Activated gamma-delta T cell (primary cell): ENCODE measurements at places on chromosomes 3 and 15.

DNA sequence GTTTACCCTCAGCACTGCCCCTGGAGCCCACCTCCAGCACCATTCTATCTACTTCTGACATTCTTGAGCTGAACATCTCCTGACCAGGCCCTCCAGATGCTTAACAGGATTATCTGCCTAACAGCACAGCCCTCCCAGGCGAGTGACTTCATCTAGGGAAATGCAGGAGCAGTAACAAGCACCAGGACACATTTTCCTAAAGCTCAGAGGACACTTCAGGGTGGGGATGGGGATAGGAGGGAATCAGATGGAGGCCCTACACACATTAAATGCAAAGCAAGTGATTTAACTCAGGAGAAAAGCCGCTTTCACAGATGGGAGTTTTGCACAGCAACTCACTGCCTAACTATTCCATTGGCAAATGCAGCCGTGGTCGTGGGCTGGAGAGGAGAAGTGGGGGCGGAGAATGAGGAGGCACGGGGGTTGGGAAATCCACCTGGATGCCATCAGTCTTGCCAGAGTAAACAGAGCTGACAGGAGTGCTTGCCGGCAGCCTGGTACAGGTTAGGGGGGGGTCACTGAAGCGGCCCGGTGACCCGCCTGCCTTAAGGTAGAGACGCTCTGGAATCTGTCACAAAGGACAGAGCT lies 21.3 kb upstream of the BNC1 start:
- DNase-seq = no peak

- DNase-seq = no peak
These were observed 82.1 kb downstream of the FILIP1L start for GRCh38 chr3:100032243-100032642.

GRCh38 chr15:88076328-88076727 lies 180.2 kb downstream of the NTRK3 start:
- DNase-seq = no peak

DNA sequence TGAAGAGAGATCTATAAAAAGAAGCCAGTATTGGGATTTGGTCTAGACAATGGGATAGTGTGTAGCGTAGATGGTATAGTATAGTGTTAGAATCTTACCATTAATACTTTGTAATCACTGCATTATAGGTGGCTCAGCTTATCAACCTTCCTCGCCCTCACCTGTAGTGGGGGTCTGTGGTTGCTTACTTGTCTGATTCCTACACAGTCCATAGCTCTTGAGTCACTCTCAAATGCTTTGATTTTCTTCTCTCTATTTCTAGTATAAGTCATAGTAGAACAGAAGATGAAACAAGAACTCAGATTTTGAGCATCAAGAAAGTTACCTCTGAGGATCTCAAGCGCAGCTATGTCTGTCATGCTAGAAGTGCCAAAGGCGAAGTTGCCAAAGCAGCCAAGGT lies 115.2 kb downstream of the IL1RAP start:
- DNase-seq = no peak

GRCh38 chr3:170991664-170992063 lies 34.9 kb downstream of the SLC2A2 start:
- DNase-seq = no peak

DNA sequence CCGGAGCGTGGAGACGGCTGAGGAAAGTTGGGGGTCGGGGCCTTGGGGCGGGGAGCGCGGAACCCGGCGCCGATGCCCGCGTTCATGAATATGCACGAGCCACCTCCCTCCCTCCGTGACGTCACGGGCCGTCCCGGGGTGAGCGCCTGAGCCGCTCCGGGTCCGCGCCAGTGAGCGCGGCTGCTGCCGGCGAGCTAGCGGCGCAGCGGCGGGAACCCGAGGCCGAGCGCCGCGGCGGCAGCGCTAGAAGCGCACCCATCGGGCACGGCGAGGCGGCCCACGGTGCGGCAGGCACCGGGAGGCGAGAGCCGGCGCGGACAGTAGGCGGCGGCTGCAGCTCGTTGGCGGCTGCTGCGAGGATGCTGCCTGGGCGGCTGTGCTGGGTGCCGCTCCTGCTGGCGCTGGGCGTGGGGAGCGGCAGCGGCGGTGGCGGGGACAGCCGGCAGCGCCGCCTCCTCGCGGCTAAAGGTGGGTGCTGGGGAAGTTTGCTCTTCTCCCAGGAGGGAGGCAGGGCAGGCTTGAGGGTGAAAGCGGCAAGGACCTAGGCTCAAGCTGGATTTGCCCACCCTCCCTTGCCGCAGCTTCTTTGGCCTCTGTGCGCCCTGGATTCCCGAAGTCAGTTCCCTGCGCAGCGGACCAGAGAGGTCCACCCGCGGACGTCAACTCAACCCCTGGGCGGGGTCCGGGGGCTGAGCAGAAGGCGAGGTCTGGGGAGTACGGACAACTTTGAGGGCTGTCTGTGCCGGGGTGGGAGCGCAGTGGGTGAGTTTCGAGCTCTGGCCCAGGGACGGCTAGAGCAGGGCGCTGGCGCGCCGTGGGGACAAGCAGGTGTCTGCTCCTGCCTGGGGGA lies at the start of gene CLSTN2:
CLSTN2 (plus strand) TSS at position 170 of the 850 bp plus-strand sequence.
- no peak for DNase-seq

GRCh38 chr15:91863621-91864255 lies 10.2 kb downstream of the SLCO3A1 start:
- DNase-seq = no peak

GRCh38 chr3:39541917-39542329 lies 74.4 kb downstream of the MOBP start:
- no peak for DNase-seq

- DNase-seq = no peak
These were observed 56.4 kb upstream of the C15orf39 start for GRCh38 chr15:75145027-75145841.

GRCh38 chr3:39433642-39434041 lies 27.1 kb downstream of the RPSA start:
- no peak for DNase-seq

DNA sequence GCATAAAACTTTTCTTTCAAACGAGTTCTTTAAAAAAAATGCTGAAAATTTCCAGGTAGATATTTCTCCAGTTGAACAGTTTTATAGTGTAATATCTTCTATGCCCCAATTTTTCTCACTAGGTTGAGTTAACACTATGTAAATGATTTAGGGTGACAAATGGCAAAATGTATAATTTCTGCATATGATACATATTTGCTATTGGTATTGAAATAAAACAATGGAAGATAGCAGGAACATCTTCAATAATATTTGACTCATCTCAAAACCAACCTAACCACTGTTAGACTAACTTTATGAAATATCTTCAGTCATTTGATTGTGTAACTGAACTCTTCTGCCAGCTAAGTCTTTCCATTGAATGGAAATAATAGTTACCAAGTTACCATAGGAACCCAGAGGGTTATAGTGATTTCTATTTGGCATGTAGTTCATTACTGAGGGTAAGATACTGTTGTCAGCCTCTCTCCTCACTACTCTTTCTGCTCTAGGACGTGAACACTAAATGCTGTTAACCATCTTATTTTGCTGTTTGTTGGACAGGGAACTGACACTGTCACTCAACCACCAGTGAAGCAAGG lies 824.7 kb upstream of the NECTIN3 start:
- no peak for DNase-seq

DNA sequence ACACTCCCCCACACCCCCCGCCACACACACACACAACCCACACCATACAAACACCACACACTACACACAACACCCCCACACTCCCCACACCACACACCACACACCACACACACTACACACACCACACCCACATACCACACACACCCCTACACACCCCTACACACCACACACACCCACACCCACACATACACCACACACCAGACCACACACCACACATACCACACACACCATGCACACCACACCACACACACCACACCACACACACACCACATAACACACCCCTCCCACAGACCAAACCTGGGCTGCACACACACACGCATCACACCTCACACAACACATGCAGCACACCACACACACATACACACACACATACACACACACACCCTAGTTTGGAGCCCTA lies 1.8 kb upstream of the RASGRF1 start:
- no peak for DNase-seq

DNA sequence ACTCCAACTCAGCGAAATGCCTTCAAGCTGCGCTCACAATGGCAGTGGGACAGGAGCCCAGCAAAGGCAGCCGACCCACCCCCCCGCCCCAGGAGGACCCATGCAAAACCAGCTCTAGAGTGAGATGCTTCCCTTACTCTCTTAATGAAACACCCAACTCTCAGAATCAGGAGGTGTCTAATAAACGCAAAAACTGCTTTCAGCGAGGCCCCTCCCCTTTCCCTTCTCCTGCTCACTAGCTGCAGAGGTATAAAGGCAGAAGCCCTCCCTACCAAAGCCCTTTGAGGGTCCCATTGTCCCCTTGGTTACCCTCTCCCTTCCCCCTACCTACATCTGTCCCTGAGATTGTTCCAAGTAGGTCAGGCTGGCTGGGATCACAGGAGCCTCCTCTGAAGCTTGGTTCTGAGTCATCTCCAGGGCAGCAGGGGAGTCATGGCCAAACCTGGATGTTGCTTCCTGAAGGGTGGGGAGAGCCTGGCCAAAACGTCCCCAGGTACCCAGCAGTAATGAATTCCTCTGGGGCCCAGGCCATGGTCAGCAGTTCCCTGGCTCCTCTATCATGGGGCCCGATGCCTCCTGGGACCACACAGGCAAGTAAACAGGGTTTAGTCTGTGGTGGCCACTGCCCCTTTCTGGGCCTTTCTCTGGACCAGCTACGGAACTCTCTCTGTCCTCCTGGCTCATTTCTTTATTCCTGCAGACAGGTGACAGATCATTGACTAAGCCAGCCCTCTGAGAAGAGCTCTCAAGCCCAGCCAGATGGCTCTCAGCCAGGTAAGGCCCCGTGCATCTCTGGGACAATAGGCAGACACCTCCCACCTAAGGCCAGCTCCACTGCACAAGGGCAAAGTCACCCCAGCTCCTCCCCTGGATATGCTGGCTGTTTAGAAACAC lies 8.6 kb downstream of the KLHL25 start:
- DNase-seq = no peak

DNA sequence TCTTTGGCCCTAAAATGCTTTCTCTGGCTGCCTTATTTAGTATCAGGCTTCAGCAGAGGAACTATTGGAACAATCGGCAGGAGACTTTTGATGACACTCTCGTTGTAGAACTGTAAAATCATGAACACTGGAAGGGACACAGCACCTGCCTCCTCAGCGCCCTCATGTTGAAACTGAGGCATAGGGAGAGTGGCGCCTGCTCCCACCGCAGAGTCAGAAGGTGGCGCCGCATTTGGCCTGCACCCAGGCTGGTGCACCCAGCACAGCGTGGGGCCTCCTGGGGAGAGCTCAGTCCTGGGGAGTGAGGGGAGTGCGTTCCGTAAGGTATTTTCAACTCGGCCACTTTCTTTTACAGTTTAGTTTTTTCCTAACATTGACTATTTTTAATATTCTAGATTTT lies 78.2 kb upstream of the BLM start:
- DNase-seq = no peak

GRCh38 chr3:64011685-64012084 lies 11.6 kb downstream of the PSMD6 start:
- no peak for DNase-seq

DNA sequence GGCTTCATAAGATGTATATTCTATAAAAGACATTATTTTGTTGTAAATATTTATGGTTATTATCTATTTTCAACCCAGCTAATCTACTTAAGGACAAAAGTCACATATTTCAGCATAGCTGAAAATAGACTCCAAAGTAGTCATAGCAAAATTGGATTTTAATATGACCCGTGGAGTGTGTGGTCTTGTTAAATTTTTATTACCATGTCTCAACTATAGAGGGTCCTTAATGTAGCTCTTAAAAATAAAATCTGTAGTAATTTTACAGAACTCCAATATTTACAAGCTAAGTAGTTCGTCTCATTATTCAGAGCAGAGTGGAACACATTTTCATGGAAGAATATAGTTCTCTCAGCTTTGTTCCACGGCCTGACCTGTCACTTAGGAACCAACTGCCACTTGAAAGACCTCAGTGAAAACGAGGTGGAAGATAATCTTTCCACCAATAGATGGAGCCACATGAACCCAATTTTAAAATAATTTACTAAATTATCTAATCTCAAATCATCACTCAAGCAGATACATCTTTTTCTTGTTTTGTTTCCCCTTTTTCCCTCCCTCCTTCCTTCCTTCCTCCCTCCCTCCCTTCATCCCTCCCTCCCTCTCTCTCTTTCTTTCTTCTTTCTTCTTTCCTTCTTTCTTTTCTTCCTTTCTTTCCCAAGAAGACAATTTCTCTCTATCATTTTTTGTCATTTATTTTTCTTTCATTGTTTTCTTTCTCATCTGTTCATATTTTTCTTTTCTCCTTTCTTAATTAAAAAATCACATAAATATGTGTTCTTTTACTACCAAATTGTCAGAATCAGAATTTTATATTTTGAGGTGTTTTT lies 97.2 kb downstream of the CLDN1 start:
- DNase-seq = no peak

DNA sequence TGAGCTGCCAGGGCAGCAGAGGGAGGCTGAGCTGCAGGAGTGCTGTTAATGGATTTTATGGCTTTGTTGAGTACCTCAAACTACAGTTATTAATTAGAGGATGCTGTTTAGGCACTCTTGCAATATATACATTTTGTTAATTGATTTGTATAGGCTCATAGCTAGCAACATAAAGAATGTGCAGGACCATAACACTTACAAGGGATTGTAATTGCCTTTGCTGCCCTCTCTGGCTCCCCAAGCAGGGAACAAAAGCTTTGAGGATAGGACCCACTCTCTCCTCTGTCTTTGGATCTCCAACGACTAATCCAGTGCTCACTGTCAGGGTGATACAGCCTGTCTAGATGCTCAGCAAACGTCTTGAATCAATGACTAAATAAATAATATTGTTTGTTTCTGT lies 1.2 kb upstream of the CLSTN2 start:
- no peak for DNase-seq

GRCh38 chr3:60536420-60536819 lies 714.8 kb downstream of the FHIT start:
- DNase-seq = no peak

DNA sequence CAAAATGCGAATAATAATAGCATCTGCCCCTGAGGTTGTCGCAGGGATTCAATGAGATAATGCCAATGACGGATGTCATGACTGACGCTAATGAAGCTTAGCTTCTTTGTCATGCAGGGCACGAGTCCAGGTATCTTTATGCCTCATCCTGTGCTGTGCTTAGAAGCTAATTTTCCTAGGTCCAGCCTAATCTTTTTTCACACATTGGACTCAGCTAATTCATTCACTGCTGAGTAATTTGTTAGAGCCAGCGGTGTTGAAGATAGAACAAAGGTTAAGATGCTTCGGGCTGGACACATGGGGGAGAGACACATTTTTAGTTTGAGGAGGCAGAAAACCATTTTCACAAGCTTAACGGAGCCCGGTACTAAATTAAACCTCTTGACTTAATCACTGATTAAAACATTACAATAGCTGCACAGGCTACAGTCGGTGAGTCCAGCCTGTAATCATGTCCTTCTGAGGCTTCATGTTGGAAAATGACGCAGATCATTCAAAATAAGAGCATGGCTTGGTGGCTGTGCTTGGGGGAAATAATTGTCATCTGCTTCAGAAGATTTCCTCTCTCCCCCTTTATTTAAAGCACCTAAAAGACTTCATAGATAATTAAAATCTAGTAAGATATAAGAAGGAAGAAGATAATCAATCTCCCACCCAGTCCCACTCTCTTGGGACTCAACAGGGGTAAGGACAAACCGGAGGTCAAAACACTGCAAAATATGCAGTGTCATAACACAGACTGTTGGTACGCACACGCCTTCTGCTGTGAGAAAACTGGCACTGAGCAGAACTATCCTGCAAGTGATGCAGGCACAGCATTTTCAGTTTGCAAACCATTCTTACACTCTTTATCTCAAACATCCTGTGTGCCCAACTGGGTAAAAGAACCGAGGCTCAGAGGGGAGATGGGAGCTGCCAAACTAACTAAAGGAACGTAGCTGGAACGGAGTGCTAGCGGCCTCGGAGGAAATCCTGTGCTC lies 3.3 kb upstream of the CCDC174 start:
- DNase-seq = no peak
